ENCODE measurements at places on chromosomes 4 and X. TPM values are rescaled to one million over a fixed set of nuclear protein-coding genes. Genes with fewer than 3 reads are reported as not detected.

DNA sequence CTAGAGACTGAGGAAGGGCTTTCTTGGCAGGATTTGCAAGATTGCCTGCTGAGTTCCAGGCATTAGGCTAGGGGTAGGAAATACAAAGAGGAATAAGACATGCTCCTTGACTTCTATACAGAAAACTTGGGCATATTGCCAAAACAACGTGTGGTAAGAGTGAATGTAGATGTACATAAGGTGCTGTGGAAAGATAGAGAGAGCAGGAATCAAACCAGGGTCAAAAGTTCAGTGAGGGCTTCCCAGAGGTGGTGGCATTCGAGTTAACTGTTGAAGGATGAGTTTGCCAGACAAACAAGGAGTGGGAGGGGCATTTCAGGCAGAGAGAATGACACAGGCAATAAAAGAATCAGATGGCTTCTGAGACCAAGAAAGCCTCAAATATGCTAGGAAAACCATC is 187.9 kb downstream of the KDR start:
- no peak for DNase-seq

Gene IL15
- total RNA-seq: 2.3 TPM

DNA sequence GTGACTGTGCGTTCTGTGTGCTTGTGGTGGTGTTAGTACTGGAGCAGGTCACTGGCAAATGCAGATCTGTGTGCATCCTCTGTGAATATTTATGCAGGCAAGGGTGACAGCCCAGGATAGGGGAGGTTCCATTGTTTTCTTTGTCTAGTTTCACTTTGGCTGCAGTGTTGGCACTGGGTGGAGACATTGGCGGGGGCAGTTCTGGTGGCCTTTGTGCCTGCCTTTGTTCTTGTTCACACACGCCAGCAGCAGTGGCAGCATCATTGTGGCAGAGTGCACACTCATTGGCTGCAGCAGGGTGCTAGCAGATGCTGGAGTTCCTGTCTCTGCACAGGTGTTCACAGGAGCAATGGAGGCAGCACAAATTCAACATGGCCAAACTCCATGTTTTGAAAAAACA is 495.3 kb downstream of the UBE2NL start:
- DNase-seq: no peak

Gene CLDN22
- total RNA-seq: not detected

DNA sequence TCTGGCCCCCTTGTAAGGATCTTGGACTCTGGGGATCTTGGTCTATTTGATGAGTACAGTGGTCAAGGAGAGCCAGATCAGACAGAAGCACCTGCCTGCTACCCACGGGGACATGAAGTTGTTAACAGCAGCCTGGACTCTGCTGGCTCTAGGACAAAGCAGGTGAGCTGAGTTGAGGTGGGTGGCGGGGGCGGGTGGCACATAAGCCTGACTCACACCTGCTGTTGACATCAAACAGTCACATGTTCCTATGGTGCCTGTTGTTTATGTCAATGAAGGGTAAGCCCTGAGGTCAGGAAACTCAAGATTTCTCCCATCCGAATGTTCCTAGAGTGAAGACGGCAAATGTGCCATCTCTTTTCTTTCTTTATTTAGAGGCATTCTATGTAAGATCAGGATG is 50.1 kb upstream of the CLNK start:
- DNase-seq: no peak

DNA sequence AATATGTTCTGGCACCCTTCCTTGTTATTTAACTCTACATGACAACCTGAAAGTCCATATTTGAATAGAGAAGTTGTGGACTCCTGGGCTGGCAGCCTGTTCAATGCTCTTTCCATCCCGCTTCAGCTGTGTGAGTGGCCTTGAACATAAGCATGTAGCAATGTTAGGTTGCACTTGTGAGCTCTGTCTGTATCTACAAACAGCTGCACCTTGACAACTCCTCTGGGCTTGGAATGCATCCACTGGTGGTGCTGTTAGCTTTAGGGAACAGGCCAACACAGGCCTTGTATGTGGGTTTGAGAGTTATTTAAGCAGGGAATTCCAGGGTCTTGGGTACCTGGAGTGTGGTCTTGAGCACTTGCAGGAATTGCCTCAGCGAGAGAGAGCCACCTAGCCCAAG is 141.2 kb downstream of the DTHD1 start:
- DNase-seq: no peak
